ENCODE measurements at places on chromosomes 6 and 20. TPM values are rescaled to one million over a fixed set of nuclear protein-coding genes. Genes with fewer than 3 reads are reported as not detected.

Gene NKAPL
- 1.9 TPM for total RNA-seq

DNA sequence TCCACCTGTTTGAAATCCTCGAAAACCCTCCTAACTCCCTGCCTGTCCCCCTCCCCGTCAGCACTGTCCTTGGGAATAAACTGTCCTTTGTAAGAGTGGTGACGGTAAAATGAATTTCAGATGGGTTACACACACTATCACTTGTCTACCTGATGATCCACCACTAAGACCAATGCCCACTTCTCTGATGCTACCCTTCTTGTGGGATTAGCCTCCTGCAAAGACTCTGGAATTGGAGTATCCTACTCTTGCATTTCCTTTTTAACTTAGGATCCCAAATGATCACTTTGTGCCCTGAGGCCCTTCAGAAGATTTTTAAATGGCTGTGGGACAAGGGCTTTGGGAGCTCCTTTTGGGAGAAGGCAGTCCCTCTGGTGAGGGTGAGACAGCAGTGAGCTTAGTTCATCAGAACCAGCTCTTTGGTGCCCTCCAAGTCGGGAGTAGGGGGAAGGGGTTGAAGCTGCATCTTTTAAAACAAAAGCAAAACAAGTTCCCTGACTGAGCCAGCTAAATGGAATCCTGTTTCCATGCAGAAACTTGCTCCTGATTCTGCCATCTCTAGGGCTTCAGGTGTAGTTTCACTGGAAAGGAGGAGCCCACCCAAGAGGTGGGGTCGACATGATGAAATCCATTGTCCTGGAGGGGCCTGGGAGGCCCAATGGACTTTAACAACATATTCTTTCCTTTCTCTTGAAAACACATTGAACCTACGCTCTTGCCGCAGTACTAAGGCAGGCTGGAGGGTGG lies 86.5 kb downstream of the ASXL1 start:
- no peak for DNase-seq

Gene ARHGAP18
- 26.2 TPM for total RNA-seq

- DNase-seq = peak; percentile 18
Observed at GRCh38 chr6:90097356-90097755, 199.3 kb downstream of the BACH2 start.

- DNase-seq = no peak
Observed at GRCh38 chr6:170292111-170292406, 1.2 kb upstream of the DLL1 start.

DNA sequence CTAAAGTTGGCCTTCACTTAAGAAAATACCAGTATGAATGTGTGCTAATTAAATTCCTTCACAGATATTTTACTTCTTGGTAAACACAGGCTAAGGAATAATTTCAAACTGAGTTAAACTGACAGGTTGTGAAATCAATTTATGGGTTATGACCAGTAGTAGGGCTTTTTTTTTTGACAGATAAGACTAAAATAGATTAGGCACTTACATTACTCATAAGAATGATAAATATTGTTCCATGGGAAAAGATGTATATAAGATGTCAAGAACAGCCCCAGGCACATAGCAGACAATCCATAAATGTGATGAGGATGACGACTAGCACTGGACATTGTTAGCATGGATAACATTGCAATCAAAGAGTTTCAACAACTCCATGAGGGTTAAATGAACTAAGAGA lies 22.9 kb downstream of the NT5E start:
- peak; percentile 39 for DNase-seq

DNA sequence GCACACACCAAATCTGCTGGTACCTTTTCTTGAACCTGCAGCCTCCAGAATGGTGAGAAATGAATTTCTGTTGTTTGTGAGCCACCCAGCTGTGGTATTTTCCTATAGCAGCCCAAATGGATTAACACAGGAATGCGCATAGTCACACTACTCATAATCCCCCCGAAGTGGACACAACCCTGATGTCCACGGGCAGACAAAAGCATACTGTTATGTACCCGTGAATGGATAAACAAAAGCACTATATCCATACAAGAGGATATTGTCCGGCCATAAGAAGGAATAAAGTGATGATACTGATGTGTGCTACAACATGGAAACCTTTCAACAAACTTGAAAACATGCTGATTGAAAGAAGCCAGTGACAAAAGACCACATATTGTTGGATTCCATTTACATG lies 25.1 kb upstream of the RPP40 start:
- no peak for DNase-seq

Gene GFOD1
- 3.0 TPM for total RNA-seq

Gene ANGPT4
- not detected for total RNA-seq

GRCh38 chr6:35139924-35140638 lies 1.1 kb downstream of the TCP11 start:
- DNase-seq = peak; percentile 86

DNA sequence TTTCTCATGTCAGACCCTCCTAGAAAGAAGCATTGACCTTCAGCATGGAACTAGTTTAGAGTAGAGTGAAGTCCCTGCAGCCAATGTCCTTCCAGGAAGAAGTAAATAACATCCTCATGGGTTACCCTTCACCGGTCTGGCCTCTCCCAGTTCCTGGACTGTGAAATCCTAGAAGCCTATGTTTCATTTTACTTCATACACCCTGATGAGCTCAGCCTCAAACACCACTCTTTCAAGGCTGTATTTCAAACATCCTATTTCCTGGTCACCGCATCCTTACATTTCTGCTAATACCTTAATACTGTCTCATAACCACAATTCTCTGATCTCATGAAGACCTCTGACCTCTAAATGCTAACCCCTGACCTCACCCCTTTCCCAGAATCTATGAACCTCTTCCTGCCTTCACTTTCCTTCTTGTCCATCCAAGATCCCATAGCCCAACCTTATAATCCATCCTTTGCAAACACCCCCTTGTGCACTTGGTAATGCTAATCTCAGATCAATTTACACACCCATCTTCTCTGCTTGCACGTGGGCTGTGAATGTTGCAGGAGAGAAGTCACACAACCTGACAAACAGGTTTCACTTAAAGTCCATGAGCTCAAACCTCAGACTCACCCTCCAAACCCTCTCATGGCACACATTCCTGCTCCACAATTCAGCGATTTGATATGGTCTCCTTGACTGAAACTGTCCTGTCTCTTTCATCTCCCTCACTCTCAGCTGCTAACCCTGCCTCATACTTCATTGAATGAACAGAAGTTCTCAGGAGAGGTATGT lies 30.2 kb downstream of the SLC2A10 start:
- no peak for DNase-seq

- no peak for DNase-seq
Observed at GRCh38 chr6:133033263-133033662, 207.9 kb upstream of the EYA4 start.

- DNase-seq = no peak
Observed at GRCh38 chr6:127864701-127865100, 36.2 kb downstream of the THEMIS start.

- no peak for DNase-seq
Observed at GRCh38 chr20:61146023-61146422, 106.0 kb upstream of the CDH4 start.

GRCh38 chr6:1256435-1257008 lies 55.4 kb upstream of the FOXQ1 start:
- DNase-seq = no peak

- DNase-seq = no peak
Observed at GRCh38 chr6:24900917-24901697, 34.7 kb downstream of the RIPOR2 start.

DNA sequence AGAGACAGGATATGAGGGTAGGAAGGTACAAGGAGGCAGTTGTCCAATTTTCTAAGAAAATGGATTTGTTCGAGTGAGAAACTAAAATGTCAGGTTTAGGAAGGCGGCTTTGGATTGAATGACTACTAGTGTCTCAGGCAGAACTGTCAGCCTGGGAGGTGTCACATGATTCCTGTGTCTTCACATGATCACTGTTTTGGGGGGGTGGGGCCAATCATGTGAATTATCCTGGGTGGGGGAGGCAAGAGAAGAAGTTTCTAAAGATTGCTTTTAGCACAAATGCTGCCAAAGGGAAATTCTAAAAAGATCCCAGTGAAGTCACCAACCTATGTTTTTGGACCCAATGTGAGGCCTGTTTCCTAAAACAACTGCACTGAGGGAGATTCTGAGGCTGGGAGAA lies 2.3 kb downstream of the SIRPA start:
- peak; percentile 38 for DNase-seq

Gene BIRC7
- 0.25 TPM for total RNA-seq

DNA sequence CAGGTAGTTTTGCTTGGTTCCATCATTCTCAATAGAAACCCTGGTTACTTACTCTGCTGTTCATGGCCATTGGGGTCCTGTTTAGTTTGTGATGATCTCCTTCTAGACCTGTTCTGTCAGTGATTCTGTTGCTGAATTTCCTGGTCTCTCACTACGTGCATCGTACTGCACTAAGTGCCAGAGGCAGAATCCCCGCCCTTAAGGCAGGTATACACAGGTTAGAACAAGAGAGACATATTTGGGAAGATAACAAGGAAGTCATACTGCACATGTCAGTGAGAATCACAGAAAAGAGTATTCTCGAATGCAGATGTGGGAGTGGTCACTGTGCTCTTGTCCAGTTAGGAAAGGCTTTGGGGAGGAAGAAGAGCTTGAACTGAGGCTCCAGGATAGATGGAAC lies 148.1 kb upstream of the MYLIP start:
- DNase-seq = no peak

Gene ADGRF4
- 2.7 TPM for total RNA-seq

Gene GPRC6A
- not detected for total RNA-seq

GRCh38 chr6:3318821-3319540 lies 60.2 kb downstream of the PSMG4 start:
- DNase-seq = no peak

- no peak for DNase-seq
Observed at GRCh38 chr20:43724383-43724782, 2.4 kb downstream of the GTSF1L start.

DNA sequence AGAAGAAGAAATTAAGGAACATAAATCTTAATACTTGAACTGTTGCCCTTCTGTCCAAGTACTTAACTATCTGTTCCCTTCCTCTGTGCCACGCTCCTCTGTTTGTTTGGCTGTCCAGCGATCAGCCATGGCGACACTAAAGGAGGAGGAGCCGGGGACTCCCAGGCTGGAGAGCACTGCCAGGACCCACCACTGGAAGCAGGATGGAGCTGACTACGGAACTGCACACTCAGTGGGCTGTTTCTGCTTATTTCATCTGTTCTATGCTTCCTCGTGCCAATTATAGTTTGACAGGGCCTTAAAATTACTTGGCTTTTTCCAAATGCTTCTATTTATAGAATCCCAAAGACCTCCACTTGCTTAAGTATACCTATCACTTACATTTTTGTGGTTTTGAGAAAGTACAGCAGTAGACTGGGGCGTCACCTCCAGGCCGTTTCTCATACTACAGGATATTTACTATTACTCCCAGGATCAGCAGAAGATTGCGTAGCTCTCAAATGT lies 17.1 kb downstream of the IRF4 start:
- peak; percentile 74 for DNase-seq

GRCh38 chr6:11631008-11631407 lies 93.5 kb downstream of the TMEM170B start:
- DNase-seq = no peak

Gene F13A1
- total RNA-seq = not detected

Gene GNRH2
- not detected for total RNA-seq

Gene SNAP25
- 0.65 TPM for total RNA-seq

Data from fibroblast of the aortic adventitia (primary cell).